ENCODE measurements at places on chromosomes 1 and 21.
A peak's percentile ranks its signal among the peaks of the same experiment; 100 is the strongest.

DNA sequence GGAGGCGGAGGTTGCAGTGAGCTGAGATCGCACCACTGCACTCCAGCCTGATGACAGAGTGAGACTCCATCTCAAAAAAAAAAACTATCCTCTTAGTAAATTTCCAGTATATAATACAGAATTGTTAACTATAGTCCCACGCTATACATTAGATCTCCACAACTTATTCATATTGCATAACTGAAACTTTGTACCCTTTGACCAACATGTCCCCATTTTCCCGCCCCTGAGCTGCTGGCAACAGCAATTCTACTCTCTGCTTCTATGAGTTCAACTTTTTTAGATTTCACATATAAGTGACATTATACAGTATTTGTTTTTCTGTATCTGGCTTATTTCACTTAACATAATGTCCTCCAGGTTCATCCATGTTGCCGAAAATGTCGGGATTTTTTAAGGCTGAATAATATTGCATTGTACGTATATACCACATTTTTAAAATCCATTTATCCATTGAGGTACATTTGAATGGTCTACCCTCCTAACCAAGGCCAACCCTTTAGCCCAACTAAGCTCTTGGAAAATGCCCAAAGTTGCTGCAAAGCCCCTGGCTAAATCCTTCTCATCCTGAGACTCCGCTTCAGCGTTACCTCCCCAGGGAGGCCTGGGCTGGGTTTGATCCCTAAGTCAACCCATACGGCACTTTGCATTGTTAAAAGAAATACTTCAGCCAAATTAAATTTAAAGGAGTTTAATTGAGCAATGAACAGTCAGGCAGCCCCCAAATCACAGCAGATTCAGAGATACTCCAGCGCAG, 34.2 kb downstream of the NEK2 start:
- no peak for DNase-seq

- DNase-seq = no peak
Observed at GRCh38 chr1:162357681-162358266, 18.9 kb downstream of the SPATA46 start.

GRCh38 chr1:210698661-210699060, 370.0 kb downstream of the HHAT start:
- no peak for DNase-seq

DNA sequence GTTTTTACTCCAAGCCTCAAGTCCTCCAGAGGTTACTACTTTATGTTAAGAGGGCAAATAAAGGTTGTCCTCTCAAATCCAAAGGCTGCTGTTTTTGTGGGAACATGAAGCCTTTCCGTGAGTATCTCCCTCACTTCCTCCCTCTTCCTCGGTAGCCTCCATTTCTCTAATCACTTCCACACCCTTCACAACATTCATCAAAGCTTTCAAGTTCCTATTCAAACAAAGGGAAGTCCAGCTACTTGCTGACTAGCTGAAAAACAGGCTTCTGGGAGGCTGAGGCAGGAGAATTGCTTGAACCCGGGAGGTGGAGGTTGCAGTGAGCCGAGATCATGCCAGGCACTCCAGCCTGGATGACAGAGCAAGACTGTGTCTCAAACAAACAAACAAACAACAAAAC, 6.6 kb upstream of the CD48 start:
- DNase-seq = no peak

DNA sequence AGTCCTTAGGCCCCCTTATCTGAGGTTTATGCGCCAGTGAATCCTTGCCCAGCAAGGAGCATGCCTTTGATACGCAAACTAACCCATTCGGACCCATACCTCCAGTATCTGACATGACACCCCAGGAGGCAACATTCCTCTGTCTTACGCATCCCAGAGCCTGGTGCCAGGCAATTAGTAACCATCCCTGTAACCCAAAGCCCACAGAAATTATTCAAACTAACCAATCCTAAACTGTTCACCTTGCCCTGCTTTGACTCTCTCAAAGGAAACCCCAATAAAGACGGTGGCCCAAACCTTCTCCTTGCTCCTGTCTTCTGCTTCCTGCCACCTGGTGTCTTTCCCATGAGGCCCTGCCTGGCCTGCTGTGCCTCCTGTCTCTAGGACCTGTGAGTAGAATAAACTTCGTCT, 36.4 kb downstream of the ZNF496 start:
- DNase-seq = no peak

DNA sequence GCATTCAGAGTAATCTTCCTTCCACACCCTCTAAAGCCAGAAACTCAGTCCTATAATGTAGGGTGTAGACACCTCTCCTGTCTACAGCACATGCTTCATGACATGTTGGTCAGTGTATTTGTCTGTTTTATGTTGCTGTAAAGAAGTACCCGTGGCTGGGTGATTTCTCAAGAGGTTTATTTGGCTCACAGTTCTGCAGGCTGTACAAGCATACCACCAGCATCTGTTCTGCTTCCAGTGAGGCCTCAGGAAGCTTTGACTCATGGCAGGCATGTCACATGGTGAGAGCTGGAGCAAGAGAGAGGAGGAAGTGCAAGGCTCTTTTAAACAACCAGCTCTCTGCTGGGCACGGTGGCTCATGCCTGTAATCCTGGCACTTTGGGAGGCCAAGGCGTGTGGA, 12.1 kb downstream of the PLOD1 start:
- no peak for DNase-seq

- DNase-seq = no peak
Observed at GRCh38 chr1:54304518-54304917, 101.7 kb downstream of the SSBP3 start.

DNA sequence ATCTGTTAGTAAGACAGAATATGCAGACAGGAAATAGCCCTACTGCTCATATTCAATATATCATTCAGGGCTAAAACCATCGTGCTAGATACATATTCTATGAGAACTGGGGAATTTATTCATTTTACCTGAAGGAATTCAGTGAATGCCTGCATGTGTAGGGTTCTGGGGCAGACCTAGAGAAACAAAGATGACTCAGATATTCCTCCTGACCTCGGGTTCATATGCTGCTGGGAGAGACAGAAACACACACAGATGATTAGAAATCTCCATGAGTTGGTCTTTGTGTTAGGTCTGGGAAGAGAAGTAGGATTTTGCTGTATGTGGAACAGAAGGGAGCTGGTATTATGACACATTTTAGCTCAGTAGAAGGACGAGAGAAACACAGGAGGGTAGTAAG, 176.5 kb upstream of the ST6GALNAC5 start:
- no peak for DNase-seq

GRCh38 chr1:116855191-116855619, 54.5 kb upstream of the PTGFRN start:
- DNase-seq = peak; percentile 69

- DNase-seq = peak; percentile 55
Observed at GRCh38 chr1:203744075-203744972, 20.7 kb upstream of the LAX1 start.
